ENCODE measurements at places on chromosomes 2 and 18. TPM values are rescaled to one million over a fixed set of nuclear protein-coding genes. Genes with fewer than 3 reads are reported as not detected.
A peak's percentile ranks its signal among the peaks of the same experiment; 100 is the strongest.

GRCh38 chr18:1446765-1447164 is 542.1 kb downstream of the ADCYAP1 start:
- no peak overlapping the region for H3K27ac ChIP-seq
- H3K27me3 ChIP-seq: no peaks in the 10 kb centered on the region
- no peaks in the 10 kb centered on the region for H3K36me3 ChIP-seq
- DNase-seq: no peak
- H3K4me3 ChIP-seq: no peak overlapping the region

- no peaks in the 10 kb centered on the region for H3K4me1 ChIP-seq
- no peaks in the 10 kb centered on the region for H3K36me3 ChIP-seq
- H3K27me3 ChIP-seq: peaks cover 27% of the 10 kb centered on the region
- H3K4me3 ChIP-seq: no peak overlapping the region
- no peak for DNase-seq
- H3K27ac ChIP-seq: no peak overlapping the region
These were observed 163.9 kb downstream of the GFPT1 start for GRCh38 chr2:69222953-69223658.

Gene ZNF385B
- not detected for total RNA-seq

Gene MERTK
- 3.0 TPM for total RNA-seq

DNA sequence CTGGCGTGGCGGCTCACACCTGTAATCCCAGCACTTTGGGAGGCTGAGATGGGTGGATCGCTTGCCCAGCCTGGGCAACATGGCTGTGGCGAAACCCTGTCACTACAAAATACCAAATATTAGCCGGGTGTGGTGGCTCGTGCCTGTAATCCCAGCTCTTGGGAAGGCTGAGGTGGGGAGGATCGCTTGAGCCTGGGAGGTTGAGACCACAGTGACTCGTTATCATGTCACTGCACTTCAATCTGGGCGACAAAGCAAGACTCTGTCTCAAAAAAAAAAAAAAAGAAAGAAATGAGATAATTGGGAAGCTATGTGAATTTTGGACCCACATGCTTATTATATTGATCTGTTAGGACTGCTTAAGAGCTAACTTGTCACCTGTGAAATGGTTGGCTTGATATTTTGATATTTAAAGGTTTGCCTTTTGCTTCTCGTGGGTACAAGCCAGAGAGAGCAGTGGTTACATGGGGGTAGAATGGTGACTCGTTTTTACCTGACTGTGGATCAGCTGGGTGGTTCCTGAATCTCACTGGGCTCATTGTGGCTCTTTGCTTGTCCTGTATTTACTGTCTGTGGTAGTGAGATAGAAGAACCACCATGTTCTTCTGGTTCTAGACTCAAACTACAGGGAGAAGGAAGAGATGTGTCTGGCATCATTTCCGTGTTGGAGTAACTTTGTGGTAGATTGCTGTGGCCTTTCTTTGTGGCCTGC is 28.9 kb downstream of the ZNF532 start:
- H3K27me3 ChIP-seq: peaks cover 28% of the 10 kb centered on the region
- H3K4me1 ChIP-seq: peaks cover 20% of the 10 kb centered on the region
- H3K36me3 ChIP-seq: no peaks in the 10 kb centered on the region
- no peak overlapping the region for H3K4me3 ChIP-seq
- H3K27ac ChIP-seq: no peak overlapping the region

Gene CFLAR
- total RNA-seq: 385 TPM

- no peak overlapping the region for H3K4me3 ChIP-seq
- peaks cover 15% of the 10 kb centered on the region for H3K4me1 ChIP-seq
- H3K27ac ChIP-seq: no peak overlapping the region
- H3K36me3 ChIP-seq: peaks cover 4% of the 10 kb centered on the region
- no peak for DNase-seq
These were observed 52.2 kb upstream of the TGIF1 start for GRCh38 chr18:3397786-3398185.

GRCh38 chr18:48879008-48879431 is 71.7 kb downstream of the SMAD7 start:
- H3K27ac ChIP-seq: no peak overlapping the region
- no peak overlapping the region for H3K4me3 ChIP-seq
- DNase-seq: no peak
- no peaks in the 10 kb centered on the region for H3K36me3 ChIP-seq
- peaks cover 6% of the 10 kb centered on the region for H3K4me1 ChIP-seq

DNA sequence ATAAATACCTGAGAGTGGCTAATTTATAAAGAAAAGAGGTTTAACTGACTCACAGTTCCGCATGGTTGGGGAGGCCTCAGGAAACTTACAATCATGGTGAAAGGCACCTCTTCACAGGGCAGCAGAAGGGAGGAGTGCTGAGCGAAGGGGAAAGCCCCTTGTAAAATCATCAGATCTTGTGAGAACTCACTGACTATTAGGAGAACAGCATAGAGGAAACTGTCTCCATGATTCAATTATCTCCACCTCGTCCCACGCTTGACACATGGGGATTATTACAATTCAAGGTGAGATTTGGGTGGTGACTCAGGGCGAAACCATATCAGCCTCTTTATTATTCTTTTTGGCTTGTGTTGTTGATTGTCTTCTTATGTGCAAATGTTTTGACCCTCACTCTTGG is 76.2 kb downstream of the WDR7 start:
- no peak overlapping the region for H3K27ac ChIP-seq
- no peaks in the 10 kb centered on the region for H3K27me3 ChIP-seq
- H3K36me3 ChIP-seq: peaks cover 9% of the 10 kb centered on the region
- peaks cover 25% of the 10 kb centered on the region for H3K4me1 ChIP-seq
- H3K4me3 ChIP-seq: no peak overlapping the region
- DNase-seq: peak; percentile 11

DNA sequence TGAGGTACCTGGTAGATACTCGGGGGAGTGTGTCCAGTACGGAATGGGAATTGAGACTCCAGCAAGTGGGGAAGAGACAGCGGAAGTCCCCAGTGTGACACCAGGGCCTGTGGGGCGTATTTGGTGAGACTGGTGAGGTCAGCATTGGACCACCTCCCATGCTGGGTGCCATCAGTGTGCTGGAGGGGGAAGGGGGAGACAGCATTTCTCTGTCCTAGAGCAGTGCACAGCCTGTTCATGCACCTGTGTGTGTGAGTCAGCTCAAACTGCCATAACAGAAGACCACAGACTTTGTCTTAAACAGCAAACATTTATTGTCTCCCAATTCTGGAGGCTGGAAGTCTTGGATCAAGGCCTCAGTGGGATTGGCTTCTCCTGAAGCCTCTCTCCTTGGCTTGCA is 301.8 kb downstream of the GBX2 start:
- DNase-seq: no peak
- H3K4me3 ChIP-seq: no peak overlapping the region
- no peak overlapping the region for H3K27ac ChIP-seq
- no peaks in the 10 kb centered on the region for H3K4me1 ChIP-seq
- peaks cover 17% of the 10 kb centered on the region for H3K27me3 ChIP-seq
- no peaks in the 10 kb centered on the region for H3K36me3 ChIP-seq

GRCh38 chr2:64453770-64454385 is at the start of gene LGALSL:
Gene LGALSL, plus strand, starts transcription at chr2:64454162. Its CDS starts 384 bp downstream, at chr2:64454546.
- H3K36me3 ChIP-seq: no peaks in the 10 kb centered on the region
- DNase-seq: peak; percentile 51
- H3K27ac ChIP-seq: no peak within 1 kb of the TSS
- peak within 1 kb of the TSS; percentile 85 for H3K4me3 ChIP-seq
- peaks cover 9% of the 10 kb centered on the region for H3K4me1 ChIP-seq

DNA sequence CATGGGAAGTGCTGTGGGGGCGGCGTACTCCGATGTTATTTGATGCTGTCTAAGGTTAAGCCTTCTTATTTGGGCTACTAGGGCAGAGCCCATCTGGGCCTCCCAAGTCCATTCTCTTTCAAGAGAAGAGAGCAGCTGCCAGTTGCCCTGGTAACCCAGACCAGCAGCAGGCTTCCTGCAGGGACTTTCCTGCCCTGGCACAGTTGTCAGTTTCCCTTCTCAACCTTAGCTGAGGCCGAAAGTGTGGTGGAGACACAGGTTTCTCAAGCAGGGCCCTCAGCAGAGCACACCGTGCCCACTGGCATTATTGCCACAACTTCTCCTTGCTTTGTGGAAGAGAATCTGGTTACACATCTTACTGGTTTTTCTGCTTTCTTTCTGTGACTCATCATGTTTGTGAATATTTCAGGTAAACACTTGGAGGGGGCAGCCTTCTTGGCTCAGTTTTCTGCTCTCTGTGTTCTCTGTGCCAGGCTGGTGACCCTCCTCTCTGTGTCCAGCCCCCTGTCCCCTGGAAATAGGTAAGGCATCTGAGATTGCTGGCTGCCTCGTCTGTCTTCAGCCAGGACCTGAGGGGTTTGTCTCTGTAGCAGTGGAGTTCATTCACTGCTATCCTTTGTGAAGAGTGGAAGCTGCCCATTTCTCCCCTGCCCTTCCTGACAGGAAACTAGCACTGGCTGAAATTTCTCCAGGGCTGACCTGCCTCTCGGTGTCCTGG is 111.0 kb downstream of the B3GNT2 start:
- peak overlapping the region; percentile 29 for H3K27ac ChIP-seq
- peaks cover 95% of the 10 kb centered on the region for H3K4me1 ChIP-seq
- H3K36me3 ChIP-seq: no peaks in the 10 kb centered on the region
- H3K27me3 ChIP-seq: no peaks in the 10 kb centered on the region
- H3K4me3 ChIP-seq: peak overlapping the region; percentile 75

Gene AGFG1
- 98.2 TPM for total RNA-seq

DNA sequence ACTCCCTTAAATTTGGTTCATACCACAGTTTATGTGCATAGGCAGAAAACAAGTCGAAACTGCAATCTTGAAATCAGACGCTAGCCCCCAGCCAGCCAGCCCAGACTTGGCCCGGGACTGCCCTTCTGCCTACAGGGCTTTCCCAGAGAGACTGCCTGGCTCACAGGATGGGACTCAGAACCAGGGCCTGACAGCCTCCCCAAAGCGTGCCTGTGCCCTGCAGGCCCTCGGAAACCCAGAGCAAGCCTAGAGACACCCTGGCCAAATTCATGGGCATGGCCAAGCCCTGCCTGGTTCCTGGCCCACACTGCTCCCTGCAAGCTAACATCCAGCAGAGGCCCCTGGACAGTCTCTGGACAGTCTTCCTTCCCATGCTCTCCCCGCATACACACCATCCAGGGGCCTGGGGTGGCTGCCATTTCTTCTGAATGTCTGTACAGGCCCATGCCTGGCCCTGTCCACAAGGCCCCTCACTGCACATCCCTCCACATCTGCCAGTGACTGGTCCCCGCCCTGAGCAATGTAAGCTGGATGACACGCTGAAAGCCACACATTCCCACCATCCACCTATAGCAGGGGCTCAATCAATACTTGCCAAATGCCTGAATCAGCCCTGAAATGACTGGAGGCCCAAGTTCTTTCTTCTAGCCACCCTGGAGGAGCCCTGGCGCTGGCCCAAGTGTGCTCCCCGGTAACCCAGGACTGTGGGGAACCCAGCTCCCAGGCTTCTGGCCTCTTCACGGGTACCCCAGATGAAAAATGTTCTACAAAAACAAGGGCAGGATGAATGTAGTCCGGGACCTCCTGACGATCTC is 73.1 kb downstream of the HDAC4 start:
- H3K4me3 ChIP-seq: peak overlapping the region; percentile 75
- peaks cover 8% of the 10 kb centered on the region for H3K27me3 ChIP-seq
- H3K4me1 ChIP-seq: peaks cover 79% of the 10 kb centered on the region
- peaks cover 13% of the 10 kb centered on the region for H3K36me3 ChIP-seq

GRCh38 chr2:98416383-98417159 is 28.1 kb upstream of the INPP4A start:
- no peak overlapping the region for H3K4me3 ChIP-seq
- H3K27me3 ChIP-seq: no peaks in the 10 kb centered on the region
- no peak overlapping the region for H3K27ac ChIP-seq
- H3K36me3 ChIP-seq: peaks cover 4% of the 10 kb centered on the region
- no peak for DNase-seq

GRCh38 chr2:68287580-68288441 is 31.9 kb downstream of the CNRIP1 start:
- H3K36me3 ChIP-seq: no peaks in the 10 kb centered on the region
- no peak overlapping the region for H3K4me3 ChIP-seq
- no peaks in the 10 kb centered on the region for H3K4me1 ChIP-seq
- H3K27me3 ChIP-seq: peaks cover 44% of the 10 kb centered on the region
- DNase-seq: no peak

Gene RPRD1A
- total RNA-seq: 31.1 TPM

DNA sequence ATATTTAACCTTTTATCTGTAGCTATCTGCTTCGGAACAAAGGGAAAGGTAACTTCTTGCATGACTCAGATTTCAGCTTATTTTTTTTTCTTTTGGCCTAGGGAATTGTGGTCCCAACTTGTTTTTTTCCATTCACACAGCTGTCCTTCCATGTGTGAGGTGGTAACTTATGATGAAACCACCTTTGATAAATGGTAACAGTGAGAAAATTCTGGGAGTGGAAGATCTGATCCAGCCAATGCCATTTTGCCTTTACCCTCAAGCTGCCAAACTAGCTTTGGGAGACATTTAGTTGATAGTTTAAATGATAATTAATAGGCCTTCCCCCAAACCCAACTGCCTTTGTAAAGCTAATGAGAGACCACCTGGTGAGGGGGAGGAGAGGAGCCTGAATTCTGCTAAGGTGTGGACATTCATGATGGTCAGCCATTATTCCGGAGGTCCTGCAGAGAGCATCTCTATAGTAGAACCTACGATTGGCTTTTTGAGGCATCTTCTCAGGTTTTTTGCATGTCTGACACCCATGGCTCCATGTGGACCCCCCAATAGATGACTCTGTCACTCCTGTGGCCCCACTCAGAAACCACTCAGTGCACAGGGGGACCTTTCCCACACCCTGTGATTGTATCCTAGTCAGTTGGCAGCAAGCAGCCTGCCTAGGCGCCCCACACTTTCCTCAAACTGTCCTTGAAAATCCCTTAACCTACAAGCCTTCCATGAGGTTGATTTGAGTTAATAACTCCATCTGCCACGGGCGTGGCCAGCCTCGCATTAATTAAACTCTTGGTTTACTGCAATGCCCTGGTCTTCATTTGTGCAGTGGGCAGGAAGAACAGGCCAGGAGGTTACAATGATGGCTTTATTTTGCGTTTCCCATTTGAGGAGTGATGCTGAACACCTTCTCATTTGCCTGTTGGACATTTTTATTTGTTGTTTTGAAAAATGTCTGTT is 263.5 kb upstream of the PXDN start:
- H3K36me3 ChIP-seq: no peaks in the 10 kb centered on the region
- peaks cover 5% of the 10 kb centered on the region for H3K27me3 ChIP-seq
- no peaks in the 10 kb centered on the region for H3K4me1 ChIP-seq

GRCh38 chr2:9714630-9715214 is 83.9 kb upstream of the YWHAQ start:
- no peak overlapping the region for H3K4me3 ChIP-seq
- H3K27ac ChIP-seq: no peak overlapping the region
- H3K27me3 ChIP-seq: no peaks in the 10 kb centered on the region
- no peaks in the 10 kb centered on the region for H3K36me3 ChIP-seq

Gene CACNB4
- 0.56 TPM for total RNA-seq

DNA sequence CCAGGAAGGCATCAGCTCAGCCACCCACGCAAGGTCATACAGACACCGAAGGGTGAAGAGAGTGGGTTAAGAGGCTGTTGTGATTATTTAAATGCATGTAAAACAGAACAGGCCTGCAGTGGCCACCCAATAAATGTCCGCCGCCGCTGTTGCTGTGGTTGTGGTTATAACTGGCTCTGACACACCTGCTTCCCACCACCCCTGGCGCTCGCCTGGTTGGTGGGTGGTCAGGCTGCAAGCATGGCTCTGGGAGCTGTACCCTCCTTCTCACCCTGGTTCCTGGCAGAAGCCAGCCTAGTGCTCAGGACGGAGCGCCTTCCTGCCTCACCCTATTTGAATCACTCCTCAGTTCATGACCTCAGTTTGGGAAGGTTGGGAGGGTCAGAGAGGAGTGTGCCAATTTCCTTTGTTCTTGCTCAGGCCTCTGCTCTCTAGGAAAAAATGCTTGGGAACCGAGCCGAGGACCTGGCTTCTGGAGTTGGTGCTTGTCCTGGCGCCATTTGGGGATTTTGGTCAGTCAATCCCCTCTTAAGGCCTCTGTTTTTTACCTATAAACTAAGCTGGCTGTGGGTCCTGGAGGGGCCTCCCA is 5.3 kb upstream of the CRYBA2 start:
- H3K36me3 ChIP-seq: no peaks in the 10 kb centered on the region
- peaks cover 29% of the 10 kb centered on the region for H3K4me1 ChIP-seq
- no peak for DNase-seq
- H3K4me3 ChIP-seq: no peak overlapping the region
- H3K27me3 ChIP-seq: peaks cover 76% of the 10 kb centered on the region
- H3K27ac ChIP-seq: no peak overlapping the region

Data from activated T-cell treated with anti-CD3 and anti-CD28 coated beads, Interleukin-2, amount 50 U/mL, for 72 hours (primary cell).